ENCODE measurements at places on chromosomes 7 and 10.

DNA sequence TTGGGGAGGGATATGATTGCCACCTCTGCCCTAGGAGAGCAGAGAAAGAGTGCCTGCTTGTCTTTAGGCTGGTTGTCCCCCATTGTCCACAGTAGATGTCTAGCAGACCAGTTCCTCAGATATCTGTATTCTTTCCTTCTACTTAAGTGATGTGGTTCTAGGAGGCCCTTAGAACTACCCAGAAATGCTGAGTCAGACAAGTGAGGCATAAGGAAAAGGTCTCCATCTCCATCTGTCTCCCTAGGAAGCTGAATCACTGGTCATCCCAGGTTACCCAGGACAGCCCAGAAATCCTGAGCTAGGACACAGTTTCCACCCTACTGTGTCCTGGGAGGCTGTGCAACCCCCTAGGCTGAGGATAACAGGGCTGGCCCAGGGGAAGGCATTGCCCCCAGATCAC lies 93.4 kb upstream of the INHBA start:
- DNase-seq = no peak

DNA sequence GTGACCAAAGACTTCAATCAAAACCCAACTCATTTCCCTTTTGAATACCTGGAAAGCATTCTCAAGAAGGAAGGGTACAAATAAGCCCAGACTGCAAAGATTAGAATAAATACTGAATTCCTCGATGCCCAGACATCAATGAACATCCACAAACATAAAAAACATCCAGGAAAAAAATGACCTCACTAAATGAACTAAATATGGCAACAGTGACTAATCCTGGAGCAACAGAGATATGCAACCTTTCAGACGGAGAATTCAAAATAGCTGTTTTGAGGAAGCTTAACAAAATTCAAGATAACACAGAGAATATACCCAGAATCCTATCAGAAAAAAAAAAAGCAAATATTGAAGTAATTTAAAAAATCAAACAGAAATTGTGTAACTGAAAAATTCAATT lies 43.2 kb downstream of the PCLO start:
- DNase-seq = no peak

GRCh38 chr7:121303422-121304101 lies 25.2 kb upstream of the WNT16 start:
- DNase-seq = no peak

DNA sequence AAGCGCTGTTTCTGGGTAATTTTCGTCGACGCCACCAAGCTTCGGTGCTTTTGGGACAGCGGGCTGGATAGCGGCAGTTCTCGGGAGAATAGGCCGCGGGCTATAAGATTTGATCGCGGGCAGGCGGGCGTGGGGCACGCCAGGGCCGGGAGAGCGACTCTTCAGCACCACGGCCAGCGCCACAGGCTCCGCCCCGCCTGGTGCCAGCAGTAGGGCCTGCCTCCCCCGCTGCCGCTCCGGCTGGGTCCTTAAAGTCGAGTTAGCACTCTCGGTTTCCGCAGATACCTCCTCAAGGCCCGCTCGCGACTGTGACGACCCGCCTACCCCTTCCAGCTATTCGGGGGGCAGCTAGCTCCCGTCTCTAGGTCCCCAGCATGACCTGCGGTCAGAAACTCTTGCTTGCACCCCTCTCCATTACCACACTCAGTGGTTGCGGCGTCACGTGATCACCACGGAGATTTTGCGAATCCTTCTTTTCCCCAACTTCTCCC lies 9.4 kb downstream of the NXPH1 start:
- DNase-seq = peak; percentile 50

- peak; percentile 77 for DNase-seq
Measured at GRCh38 chr10:133274751-133275683, 1.7 kb downstream of the ADAM8 start.

Measured in stimulated activated CD4-positive, alpha-beta T cell treated with anti-CD3 and anti-CD28 coated beads, Interleukin-12 subunit alpha, Interleukin-12 subunit beta, amount 100 ng/mL, for 4 hours (primary cell).